CD4-positive, alpha-beta T cell treated with Interleukin-21 for 1 hour (primary cell): ENCODE measurements at places on chromosomes 11 and 22.

DNA sequence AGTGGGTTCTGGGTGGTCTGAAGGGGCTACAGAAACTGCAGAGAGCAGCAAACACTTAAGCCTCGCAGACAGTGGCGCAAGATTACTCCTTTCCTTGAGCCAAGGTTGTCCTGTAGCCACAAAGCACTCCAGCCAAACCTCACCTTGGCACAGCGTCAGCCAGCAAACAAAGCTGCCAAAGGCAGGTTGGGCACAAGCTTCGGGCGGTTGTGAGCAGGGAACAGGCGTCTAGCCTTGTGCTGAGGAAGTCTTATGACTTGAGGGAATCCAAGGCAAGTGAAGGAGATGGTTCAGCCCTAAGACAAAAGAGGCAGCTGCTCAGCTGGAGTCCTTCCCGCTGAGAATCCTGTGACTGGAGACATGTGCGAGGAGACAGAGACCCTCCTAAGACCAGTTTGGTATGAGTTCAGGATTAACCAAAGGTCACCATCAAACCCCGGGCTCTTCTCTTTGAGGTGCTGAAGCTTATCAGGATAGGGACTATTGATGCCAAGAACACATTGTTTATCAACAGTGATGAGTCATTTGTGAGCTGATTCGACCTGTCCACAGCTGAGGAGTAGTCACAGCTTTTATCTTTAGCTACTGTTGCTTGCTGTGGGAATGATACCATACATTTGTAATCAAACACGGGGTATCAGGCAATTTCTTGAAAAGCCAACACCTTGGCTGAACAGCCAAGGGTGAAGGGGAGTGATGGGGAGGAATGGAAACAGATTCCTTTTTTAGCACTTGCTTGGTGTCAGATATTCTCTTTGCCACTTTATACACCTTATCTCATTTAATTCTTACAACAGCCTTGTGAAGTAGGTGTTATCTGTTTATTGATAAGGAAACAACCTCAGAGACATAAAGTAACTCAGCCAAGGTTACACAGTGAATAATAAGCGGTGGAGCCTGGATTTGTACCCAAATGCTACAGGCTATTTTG lies 4.6 kb downstream of the ADM start:
- DNase-seq: no peak

GRCh38 chr22:47303161-47303890 lies 540.9 kb downstream of the TBC1D22A start:
- no peak for DNase-seq

DNA sequence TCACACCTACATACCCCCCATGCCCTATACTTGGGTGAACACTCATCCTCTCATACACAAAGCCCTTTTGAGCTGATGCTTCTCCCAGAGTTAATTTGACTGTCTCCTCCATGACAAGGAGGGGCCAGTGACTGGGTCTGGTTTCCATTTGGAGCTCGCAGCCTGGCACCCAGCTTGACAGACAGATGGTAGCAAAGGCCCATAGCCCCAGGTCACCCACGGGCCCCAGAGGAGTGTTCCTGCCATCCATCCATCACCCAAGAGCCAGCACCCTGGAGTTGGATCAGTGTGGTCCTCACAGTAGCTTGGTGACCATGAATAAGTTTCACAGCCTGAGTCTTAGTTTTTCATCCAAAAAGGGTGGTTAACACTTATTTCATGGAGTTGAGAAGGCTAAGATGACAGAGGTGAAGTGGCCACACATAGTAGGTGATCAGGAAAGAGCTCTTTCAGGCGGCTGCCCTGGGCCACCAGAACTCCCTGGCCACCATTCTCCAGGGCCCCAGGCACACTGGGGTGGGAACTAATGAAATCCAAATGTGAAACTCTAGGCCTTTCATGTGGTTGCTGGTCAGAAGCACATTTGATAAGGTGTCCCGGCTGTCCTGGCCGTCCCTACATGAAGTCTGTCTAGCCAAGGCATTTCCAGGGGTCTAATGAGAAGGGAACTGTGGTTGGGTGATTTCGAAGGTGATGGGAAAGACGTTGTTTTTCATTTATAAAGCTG lies 42.4 kb downstream of the LIF start:
- no peak for DNase-seq

DNA sequence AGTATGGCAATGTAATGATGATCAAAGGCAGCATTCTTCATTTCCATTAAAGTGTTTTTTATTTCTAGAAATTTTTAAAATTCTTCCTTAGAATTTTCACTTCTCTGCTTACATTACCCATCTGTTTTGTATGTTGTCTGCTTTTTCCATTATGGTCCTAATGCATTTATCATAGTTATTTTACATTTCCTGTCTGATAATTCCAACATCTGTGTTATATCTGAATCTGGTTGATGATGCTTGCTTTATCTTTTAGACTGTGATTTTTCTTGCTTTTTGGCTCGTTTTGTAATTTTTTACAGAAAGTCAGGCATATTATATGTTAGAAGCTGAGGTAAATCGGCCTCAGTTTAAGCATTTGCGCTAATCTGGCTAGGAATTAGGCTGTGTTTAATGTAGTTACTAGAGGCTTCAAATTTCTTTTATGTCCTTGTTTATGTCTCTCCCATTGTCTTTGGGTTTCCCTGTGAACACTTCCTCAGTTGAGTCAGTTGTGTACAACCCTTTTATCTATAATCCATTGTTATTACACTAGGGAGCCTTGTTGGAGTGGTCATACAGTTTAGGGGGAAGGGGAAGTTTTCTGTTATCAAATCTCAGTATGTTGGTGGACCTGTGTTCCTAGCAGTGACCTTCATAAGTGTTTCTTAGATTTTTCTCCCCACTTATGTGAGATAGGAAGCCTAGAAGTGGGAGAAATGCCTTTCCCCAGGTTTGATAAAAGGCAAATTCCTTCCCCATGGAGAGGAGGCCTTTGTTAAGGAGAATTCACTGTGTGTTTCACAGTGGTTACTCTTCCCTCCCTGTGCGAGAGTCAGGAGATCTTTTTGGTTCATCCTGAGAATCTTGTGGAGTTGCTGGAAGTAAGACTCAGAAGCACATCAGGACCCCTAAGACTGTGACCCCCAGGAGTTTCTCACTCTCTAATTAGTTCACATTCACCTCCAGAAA lies 437.5 kb downstream of the INSC start:
- DNase-seq: no peak

DNA sequence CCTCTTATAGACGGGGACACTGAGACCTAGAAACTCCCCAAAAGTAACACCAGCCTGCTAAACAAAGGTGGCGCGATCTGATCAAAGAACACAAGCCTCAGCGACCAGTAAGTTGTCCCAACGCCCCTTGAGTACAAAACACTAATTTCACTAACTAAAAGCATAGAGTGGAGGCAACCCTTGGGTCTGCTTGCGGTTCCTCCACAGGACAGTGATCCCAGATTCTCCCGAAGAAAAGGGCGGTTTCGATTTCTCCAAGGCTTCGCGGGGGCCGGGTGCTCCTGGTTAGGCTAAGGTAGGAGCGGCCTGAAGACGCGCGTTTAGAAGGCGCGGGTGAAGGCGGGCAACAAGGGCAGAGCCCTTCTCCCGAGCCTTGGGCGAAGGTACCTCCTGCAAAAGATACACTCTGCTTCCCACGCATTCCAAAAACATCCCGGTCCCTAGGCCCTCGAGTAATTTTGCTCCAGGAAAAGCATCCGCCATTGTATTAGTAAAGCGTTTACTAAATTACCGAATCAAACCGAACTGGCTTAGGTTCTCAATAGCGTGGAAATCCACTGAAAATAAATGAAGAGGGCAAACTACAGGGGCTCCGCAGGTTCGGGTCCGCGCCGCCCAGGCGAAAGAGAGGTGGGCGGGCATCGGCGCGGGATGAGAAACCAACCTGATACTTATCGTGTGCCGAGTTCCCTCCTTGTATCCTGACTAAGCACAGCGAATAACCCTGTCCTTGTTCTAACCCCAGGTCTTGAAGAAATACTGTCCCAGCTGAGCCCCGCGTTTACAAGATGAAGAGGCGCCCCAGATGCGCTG lies 2.0 kb downstream of the WT1 start:
- DNase-seq: no peak

- no peak for DNase-seq
Measured at GRCh38 chr11:128936606-128937251, 5.9 kb downstream of the TP53AIP1 start.

- DNase-seq: no peak
Measured at GRCh38 chr11:121341609-121342008, 49.0 kb downstream of the SC5D start.

DNA sequence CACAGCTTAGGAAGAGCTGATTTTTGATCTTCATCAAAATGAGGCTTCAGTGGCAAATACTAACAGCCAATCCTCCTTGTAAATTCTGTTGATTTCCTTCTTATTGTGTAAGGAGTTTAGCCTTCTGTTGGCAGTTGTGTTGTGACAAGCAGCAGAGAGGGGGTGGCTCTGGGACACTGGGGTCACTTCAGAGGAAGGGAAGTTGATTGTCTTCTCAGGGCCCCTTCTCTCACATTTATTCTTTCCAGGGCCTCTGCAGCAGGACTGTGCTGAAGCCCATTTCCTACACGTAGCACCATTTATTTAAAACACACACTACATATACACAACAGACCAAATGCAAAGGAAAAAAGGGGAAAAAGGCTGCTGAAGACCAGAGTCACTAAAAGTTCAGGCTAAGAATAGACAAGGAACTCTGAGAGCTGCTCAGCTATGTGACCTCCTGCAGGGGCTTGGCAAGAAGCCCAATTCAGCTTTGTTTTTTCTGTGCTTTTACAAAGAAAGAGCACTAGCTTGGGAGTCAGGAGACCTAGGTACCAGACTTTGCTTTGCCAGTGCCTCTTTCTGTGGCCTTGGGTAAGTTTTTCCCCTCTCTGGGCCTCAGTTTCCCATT lies 28.3 kb upstream of the UPB1 start:
- DNase-seq: no peak

DNA sequence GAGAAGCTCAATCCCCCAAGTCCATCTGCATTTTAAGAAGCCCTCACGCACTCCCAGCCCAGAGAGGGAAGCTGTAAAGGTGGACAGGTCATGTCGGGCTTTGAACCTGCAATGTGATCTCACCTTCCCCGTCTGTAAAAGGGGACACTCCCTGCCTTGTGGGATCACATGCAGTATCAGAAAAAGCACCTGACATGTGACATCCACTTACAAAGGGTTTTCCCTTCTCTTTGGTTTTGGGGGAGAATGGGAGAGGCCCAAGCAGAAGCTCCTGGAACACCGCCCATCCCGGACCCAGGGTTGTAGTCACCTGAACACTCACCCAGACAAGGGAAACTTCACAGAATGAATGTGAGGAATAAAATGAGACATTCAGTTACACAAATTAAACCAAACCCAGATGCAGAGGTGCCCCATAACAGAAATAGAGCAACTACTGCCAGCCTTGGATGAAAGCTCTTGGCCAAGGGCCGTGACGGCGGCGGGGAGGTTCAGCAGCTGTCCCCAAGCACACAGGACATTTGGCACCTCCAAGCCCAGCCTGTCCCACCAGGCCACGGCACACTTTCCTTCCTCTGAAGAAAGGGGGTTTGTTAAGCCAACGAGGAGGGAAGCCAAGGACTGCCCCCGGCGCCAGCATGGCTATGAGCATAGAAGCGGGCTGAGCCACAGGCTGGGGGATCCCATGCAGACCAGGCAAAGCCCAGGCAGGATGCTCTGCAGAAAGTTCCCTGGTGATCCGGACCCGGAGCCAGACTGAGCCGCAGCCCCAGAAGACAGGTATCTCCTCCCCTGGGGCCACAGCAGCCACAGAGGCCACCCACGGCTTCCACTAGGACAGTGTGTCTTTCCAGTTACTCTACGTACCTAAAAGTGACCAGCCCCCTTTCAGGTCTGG lies 3.8 kb downstream of the BID start:
- DNase-seq: no peak

DNA sequence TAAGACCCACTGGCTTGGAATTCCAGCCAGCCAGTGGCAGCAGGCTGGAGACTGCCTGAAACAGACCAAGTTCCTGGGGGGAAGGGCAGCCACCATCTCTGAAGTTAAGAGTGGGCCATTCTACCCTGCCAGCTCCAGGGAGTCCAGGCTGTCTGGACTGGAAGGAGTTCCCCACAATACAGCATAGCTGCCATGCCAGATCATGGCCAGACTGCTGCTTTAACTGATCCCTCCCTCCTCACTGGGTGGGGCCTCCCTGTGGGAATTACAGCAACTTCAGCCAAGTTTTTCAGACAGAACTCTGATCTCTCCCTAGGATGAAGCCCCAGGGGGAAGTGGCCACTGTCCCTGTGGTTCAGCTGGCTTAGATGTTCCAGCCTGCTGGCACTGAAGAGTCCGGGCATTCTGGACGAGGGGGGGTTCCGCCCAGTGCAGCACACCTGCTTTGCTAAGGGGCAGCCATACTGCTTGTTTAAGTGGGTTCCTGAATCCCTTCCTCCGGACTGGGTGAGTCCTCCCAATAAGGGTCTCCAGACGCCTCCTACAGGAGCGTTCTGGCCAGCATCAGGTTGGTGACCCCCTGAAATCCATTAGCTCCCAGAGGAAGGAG lies 455.4 kb downstream of the DLG2 start:
- DNase-seq: no peak

DNA sequence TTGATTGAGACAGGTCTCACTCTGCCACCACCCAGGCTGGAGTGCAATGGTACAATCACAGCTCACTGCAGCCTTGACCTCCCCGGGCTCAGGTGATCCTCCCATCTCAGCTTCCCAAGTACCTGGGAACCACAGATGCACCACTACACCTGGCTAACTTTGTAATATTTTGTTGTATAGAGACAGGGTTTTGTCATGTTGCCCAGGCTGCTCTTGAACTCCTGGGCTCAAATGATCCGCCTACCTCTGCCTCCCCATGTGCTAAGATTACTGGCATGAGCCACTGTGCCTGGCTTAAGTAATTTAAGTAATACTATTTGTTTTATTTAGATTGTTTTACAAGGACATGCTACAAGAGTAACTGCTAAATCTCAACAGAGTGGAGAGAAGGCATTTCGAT lies 33.5 kb downstream of the ZNF143 start:
- DNase-seq: no peak

DNA sequence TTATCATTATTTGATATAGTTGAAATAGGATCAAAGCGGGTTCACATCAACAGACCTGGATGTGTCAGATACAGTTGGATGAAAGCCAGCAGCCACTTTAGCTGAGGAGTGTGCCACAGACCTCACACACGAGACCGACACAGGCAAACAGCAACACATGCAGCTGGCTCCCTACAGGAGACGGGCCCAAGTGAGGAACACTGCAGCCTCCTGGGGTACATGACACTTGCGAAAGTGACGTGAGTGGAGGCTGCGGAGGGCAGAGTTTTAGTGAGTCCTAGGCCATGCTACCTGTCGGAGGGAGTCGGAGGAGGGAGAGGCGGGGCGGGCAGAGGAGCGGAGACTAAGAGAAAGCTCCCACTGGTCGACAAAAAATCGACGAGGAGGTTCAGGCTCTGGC lies 100.9 kb upstream of the BID start:
- no peak for DNase-seq

- no peak for DNase-seq
Measured at GRCh38 chr11:15489281-15489680, 374.6 kb downstream of the INSC start.
